ENCODE measurements at places on chromosomes 6 and 20. TPM values are rescaled to one million over a fixed set of nuclear protein-coding genes. Genes with fewer than 3 reads are reported as not detected.

Gene OGFR
- total RNA-seq: 51.5 TPM

Gene GRM4
- total RNA-seq: under 0.01 TPM

Gene COL21A1
- 6.2 TPM for total RNA-seq

Gene BPIFB2
- total RNA-seq: not detected

Gene GSTA3
- not detected for total RNA-seq

Gene SLC35F1
- 0.12 TPM for total RNA-seq

Gene LRRC73
- 0.62 TPM for total RNA-seq

Gene BPIFB4
- total RNA-seq: not detected

Gene LAMA2
- total RNA-seq: 58.3 TPM

Gene GPR6
- total RNA-seq: not detected

Gene SLC35B3
- total RNA-seq: 21.9 TPM

Gene SNAP25
- total RNA-seq: 0.44 TPM

Gene AGER
- total RNA-seq: 0.44 TPM

Gene CAGE1
- 0.11 TPM for total RNA-seq
